Right hindlimb (tissue), 1 donor: ENCODE measurements at places on chromosomes 3 and 15.

GRCh38 chr3:128009952-128010846, 42.0 kb upstream of the SEC61A1 start:
- no peak for DNase-seq

- DNase-seq, result no peak
Measured at GRCh38 chr15:99097441-99098410, 7.2 kb upstream of the SYNM start.

DNA sequence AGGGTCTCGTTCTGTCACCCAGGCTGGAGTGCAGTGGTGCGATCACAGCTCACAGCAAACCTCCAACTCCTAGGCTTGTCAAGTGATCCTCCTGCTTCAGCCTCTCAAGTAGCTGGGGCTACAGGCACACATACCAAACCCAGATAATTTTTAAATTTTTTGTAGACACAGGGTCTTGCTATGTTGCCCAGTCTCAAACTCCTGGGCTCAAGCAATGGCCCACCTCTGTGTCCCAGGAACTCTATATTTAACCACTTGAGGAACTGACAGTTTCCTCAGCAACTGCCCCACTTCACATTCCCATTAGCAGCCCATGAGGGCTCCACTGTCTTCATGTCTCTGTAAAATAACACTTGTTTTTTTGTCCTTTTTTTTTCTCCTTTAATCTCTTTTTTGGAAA, 68.4 kb downstream of the TAMM41 start:
- no peak for DNase-seq

DNA sequence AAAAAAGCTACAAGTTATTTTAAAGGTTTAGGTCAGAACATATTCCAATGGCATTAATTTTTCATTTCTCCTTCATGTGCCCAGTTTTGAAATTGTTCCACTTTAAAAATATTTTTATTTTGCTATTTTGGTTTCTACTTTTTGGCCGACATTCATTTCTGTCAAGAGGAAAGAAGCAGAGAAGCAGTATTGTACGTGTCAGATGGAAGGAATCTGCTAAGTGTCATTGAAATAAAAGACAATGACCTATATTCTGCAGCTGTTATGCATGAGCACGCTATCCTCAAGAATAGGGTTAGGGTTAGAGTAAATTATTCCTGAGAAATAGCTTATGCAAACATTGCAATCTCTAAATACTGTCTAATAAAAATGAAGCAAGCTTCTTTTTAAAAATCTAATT, 941.7 kb downstream of the TUSC7 start:
- DNase-seq, result no peak

DNA sequence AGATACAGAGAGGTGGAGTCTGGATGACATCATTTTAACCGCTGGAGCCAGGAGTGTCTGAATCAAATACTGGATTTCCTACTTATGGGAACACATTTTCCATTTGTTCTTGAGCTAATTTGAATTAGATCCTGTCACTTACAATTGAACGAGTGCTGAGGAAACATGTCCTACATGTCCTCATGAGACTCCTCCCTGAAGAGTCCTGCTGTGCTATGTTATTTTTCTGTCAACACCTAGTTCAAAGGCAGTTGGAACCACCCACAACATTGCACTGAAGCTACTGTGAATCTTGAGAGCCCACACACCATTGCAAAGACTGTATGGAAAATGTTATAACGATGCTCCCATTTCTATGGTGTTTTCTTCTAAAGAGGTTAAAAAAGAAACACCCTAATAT, 123.5 kb upstream of the CRBN start:
- no peak for DNase-seq

GRCh38 chr15:80301472-80301871, 49.5 kb upstream of the CTXND1 start:
- no peak for DNase-seq

DNA sequence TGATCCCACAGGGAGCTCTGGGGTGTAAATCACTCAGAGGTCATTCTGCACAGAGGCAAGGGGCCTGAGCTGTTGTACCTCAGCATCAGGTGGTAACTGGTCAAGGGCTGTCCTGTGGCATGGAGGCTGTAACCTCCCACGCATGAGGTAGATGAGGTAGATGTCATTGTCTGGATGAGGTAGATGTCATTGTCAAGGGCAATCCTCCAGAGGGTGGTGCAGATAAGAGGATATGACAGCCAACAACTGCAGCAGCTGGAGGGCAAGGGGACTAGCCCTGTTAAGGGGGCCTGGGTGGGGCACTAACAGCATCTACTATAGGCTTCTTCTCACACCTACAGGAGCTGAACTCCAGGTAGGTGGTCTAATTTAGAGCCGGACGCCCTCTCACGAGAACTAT, 55.6 kb downstream of the THRB start:
- DNase-seq, result no peak

GRCh38 chr3:8954938-8955763, 8.1 kb downstream of the RAD18 start:
- DNase-seq, result no peak

DNA sequence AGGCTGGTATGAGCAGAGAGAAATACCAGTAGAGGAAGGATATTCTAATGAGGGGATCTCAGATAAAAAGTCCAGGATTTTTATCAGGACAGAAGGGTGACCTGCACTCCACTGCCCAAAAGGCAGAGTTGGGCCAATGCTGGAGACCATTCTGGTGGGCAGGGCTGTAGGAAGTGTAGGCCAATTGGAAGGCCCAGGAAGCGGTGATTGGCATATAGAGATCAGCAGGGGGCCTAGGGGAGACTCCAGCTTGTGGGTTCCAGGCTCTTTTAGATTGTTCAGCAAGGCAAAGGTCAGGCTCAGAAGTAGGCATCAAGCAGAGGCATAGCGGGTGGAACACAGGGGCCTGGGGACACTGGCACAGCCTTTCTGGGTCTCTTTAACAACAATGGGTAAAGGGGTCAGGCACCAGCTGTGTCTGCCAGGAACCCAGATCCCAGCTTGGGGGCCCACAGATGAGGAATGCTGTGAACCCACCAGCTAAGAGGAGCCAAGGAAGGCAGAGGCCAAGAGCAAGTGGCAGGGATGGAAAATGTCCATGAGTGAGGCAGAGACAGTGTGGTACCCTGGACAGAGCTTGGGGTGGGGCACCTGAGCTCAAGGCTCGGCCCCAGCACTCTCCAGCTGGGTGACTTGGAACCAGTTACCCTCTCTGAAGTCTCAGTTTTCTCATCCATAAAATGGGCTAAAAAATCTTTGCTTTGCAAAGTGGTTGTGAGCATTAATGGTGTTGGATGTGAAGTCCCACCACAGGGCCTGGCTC, 27.0 kb upstream of the RASGRF1 start:
- DNase-seq, result no peak

DNA sequence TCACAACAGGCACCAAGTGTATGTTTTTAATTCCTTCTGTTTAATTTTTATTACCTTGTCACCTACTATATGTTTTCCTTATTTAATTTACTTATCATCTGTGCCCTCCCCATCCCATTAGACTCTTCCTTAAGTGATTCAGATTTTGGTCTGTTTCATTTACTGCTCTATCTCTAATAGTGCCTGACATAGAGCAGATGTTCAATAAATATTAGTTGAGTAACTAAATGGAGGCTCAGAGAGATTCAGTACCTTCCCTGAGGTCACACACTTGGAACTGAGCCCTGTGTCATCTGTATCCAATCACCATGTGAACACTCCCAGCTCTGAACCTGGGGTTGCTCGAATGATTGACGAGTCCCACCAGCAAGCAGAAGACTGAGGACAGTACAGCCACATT, 318.1 kb upstream of the WNT5A start:
- DNase-seq, result no peak

DNA sequence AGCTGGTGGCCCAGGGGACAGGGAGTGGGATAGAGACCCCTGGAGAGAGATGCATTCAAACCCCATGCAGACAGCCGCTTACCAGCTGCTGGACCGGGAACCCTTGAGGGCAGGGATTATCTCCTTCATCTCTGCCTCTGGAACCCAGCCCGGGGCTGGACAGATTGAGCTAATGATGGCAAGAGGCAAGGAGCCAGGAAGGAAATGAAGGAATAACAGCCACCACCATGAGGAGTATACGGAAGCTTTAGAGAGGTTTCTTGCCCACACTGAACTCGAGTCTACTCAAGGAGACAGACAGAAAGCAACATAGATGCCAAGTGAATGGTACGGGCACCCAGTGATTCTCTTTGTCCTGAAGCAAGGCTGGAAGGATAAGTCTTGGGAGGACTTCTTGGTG, 23.2 kb downstream of the HAPLN3 start:
- no peak for DNase-seq

- DNase-seq, result peak; percentile 65
Measured at GRCh38 chr15:99536422-99537040, 29.3 kb upstream of the MEF2A start.

GRCh38 chr3:87873136-87873535, 185.7 kb downstream of the CGGBP1 start:
- DNase-seq, result no peak

DNA sequence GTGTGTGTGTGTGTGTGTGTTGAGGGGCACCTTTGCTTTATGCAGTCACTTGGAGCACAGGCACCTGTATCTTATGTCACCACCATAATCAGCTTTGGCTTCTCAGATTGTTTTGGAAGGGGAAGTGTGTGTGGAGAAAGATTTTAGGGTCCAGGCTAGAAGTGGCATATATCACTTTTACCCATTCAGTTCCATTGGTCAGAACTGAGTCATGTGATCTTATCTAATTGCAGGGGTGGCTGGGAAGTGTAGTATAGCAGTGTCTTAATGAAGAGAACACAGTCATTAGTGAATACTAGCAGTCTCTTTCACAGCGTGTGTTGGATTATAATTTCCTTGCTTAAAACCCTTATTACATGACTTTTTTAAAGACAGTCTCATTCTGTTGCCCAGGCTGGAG, 20.6 kb downstream of the NCK1 start:
- no peak for DNase-seq

DNA sequence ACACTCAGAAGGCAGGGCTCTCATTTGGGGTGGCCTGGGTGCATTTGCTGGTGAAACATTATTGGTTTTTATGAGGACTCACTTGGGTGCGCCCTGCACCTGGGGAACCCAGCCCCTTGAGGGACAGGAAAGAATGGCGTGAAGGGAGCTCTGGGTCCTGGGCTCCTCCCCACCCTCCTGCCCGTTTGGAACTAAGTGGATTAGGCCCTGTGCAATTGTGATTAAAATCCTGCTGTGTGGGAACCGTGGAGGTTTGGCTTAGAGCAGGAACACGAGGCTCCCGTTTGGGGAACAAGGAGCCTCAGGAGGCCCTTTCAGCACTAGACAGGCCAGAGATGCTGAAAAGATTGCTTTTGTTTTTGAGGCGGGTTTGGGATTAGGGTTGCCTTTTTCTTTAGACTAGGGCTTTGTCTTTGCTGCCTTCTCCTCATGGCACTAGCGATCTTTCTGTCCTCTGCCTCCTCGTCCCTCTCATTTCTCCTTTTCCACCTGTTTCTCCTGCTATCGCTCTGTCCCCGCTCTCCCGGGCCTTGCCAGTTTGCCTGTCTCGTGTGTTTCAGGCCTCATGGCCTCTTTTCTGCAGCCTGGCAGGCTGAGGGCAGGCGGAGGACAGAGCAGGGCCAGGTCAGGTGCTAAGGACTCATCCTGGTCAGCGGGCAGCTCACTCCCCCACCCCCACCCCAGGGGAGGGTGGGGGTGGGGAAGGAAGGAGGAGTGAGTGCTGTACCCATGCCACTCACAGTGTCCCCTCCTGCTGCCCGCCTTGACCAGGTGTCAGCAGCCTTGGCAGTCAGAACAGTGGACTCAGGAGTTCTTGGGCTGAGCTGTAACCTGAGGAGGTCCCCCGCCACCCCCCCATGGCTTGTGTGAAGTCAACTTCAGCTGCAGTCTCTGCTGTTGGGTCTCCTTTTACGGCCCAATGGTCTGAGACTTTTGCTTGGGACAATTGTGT, 8.6 kb downstream of the MAPKAPK3 start:
- DNase-seq, result no peak

- DNase-seq, result no peak
Measured at GRCh38 chr3:130787422-130788068, 40.9 kb upstream of the PIK3R4 start.

- no peak for DNase-seq
Measured at GRCh38 chr3:12148183-12148940, 10.3 kb downstream of the TIMP4 start.

DNA sequence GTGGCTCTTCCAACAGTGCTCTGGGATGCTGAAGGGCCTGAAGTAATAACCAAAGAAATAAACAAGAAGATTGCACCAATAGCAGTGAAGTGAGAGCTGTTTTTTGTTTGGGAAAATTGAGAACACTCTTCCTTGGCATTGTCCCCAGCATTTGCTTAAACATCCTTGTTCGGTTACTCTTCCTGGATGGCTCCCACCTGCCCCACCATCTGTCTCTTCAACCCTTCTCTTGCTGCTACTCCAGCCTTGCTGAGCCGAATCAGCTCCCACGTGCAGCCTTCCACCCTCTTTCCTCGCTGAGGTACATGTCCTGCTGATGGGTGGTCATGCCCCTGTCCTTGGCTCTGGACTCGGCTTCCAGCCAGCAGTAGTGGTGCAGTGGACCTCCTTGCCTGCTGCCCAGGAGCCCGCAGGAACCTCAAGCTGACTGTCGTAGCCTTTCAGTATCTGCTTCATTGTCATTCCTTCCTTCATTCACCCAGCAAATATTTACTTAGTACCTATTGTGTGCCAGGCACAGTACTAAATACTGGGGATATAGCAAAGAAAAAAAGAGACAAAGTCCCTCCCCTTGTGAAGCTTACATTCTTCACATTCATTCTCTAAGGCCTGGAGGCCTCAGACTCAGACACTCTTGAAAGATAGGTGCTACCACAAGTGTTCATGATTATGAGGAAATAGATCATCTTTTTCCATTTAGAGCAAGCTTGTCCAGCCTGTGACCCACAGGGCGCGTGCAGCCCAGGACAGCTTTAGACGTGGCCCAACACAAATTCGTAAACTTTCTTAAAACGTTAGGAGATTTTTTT, 17.1 kb upstream of the VILL start:
- DNase-seq, result no peak
